Aorta (tissue), 5 donors: ENCODE measurements at places on chromosomes 5 and 9. TPM values are rescaled to one million over a fixed set of nuclear protein-coding genes. Genes with fewer than 3 reads are reported as not detected.
A peak's percentile ranks its signal among the peaks of the same experiment; 100 is the strongest.

- DNase-seq: no peak
These were observed 29.7 kb upstream of the BARX1 start for GRCh38 chr9:93984860-93985259.

GRCh38 chr9:1366276-1366675 lies 316.1 kb downstream of the DMRT2 start:
- no peak for DNase-seq

The TRAF2 gene
- 9.1 TPM for total RNA-seq

The C8G gene
- total RNA-seq: 0.90 TPM

The SLC26A2 gene
- 16.1 TPM for total RNA-seq

The S1PR3 gene
- 139 TPM for total RNA-seq

The CCL27 gene
- total RNA-seq: not detected

The FAM200C gene
- total RNA-seq: 4.9 TPM

GRCh38 chr9:113475031-113475430 lies 11.5 kb downstream of the RGS3 start:
- no peak for DNase-seq

The N4BP3 gene
- total RNA-seq: 0.19 TPM

DNA sequence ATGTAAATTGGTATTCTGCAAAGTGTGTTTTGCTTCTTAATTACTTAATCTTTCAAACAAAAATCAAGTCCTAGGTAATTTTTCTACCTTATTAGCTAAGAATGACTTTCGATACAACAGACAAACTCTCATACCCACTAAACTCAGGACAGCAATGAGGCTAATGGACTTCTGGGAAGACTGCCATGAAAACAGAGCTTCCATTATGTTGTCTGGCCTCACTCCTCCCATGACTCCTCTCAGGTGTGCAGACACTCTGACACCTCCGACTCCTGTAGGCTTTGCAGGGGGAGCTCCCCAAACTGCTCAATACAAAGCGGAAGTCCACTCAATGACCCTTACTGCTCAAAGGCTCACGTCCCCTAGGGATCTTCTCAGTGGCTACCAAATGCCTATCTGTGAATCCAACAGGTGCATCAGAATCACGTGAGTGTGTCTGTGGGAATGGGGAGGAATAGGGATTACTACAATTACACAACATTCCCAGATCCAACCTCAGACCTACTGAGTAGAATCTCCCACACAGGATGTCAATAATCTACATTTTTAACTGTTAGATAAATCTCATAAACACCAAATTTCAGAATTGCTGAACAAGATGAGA lies 289.9 kb downstream of the RAB3C start:
- DNase-seq: no peak

- DNase-seq: no peak
These were observed 2.5 kb upstream of the CLTA start for GRCh38 chr9:36188212-36188611.

The GMCL2 gene
- total RNA-seq: not detected

The LCN10 gene
- 11.4 TPM for total RNA-seq

The STOM gene
- 375 TPM for total RNA-seq

DNA sequence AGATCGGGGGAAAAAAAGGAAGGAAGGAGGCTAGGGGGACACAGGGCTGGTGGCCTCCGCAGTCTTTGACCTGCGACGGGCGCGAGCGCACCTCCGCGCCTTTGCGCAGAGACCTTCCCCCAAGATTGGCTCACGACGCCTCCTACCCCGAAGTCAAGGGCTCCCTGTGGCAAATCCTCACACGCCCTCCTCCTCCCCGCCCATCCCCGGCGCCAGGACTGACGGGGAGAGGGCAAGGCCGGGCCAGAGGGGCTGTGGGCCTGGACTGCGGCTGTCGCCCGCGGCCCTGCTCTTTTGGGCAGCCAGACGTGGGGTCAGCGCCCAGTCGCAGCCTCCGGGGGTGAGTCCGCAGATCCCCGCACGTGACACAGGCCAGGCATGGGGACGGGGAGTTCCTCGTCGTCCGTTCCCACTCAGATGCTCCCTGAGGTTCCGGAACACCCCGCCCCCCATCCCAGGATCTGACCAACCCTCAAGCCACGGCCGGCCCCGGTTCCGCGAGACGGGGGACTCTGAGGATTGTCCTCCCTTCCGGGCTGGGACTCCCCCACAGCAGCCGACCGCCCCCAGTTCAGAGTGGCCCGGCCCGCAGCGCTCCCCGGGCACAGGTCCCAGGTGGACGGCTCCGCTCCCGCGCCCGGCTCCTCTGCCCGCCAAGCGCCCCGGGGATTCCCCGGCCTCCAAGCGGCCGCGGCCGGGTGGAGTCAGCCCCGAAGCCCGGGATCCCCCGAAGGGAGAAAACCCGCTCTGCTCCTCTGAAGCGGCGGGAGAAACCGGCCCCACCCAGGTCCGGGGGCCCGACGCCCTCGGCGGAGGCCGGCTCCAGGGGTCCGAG lies 543 bp upstream of the ANKRD33B start:
- peak; percentile 59 for DNase-seq

GRCh38 chr5:38258319-38259061 lies at the start of gene EGFLAM:
Gene EGFLAM, plus strand, starts transcription at chr5:38258559. Its CDS starts 196 bp downstream, at chr5:38258755.
- DNase-seq: no peak

GRCh38 chr5:57889558-57889957 lies 406.9 kb upstream of the ACTBL2 start:
- DNase-seq: no peak

DNA sequence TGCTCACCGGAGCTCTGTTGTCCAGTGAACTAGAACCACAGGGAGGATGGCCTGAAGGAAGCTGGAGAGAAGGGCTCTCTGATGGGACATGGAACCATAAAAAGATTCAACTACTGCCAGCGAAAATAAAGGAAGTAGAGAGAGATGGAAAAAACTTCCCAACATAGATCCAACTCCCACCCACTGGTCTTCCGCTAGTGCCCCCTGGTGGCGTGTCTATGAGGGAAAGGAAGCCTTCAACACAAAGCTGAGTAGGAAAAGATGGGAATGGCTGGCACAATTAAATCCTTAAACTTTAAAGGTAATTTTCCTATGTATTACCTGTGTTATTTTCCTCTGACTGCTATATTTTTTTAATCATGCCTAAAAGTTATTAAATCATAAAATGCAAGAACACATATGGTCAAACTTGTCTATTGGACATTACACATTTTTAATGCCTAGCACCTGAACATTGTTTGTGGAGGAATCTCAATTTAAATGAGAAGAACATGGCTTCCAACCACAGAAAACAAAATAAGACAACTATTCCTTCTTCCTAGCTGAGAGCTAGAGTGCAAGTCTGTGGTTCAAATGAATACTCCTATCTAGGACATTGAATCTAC lies 51.5 kb downstream of the CEP120 start:
- peak; percentile 70 for DNase-seq

- no peak for DNase-seq
These were observed 71.8 kb downstream of the KDM4C start for GRCh38 chr9:6829536-6829935.

The MEIKIN gene
- total RNA-seq: 3.4 TPM

The SPINK13 gene
- not detected for total RNA-seq

DNA sequence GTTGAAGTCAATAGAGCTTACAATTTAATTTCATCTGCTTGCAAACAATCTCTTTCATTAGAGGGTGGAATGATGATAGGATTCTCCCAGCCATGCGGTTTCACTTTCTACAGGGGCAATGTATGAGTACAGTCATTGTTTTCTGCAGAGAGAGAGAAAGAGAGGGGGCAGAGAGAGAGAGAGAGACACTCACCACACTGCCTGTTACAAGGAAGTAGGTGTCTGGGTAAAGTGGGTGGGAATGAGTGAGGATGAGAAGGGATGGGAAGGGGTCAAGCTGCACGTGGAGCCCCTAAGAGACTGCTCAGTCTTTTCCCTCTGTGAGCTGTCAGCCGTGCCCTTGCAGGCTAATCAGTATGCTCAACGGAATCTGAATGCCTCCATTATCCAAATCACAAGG lies 454.3 kb downstream of the KDM4C start:
- no peak for DNase-seq

- no peak for DNase-seq
These were observed 172.4 kb downstream of the IRX2 start for GRCh38 chr5:2579126-2579525.

The EFNA5 gene
- 11.8 TPM for total RNA-seq

- no peak for DNase-seq
These were observed 271.2 kb downstream of the SAXO1 start for GRCh38 chr9:18761742-18762300.

- DNase-seq: no peak
These were observed 255.2 kb downstream of the DEPDC1B start for GRCh38 chr5:60444661-60445360.

DNA sequence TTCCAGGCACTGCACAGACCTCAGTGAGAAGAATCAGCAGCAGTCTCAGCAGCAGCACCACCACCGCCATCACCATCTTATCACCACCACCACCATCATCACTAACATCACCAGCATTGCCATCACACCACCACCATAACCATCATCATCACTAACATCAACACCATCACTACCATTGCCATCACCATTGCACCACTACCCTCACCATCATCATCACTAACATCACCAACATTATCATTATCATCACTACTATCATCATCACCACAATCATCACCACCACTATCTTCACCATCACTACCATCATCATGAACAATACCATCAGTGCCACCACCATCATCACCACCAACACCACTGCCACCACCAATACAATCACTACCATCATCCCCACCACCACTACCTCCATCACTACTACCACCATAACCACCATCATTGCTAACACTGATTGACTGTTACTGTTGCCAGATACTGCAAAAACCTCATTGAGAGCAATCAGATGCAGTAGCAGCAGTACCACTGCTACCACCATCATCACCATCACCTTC lies 61.7 kb downstream of the ABLIM3 start:
- DNase-seq: no peak

The HK3 gene
- 38.8 TPM for total RNA-seq

The RHOBTB3 gene
- total RNA-seq: 53.2 TPM

- DNase-seq: no peak
These were observed 276.3 kb downstream of the EPB41L4A start for GRCh38 chr5:112142769-112143270.

- peak; percentile 93 for DNase-seq
These were observed 3.5 kb upstream of the PHYHD1 start for GRCh38 chr9:128917151-128917849.

The AQP7 gene
- 2.7 TPM for total RNA-seq

DNA sequence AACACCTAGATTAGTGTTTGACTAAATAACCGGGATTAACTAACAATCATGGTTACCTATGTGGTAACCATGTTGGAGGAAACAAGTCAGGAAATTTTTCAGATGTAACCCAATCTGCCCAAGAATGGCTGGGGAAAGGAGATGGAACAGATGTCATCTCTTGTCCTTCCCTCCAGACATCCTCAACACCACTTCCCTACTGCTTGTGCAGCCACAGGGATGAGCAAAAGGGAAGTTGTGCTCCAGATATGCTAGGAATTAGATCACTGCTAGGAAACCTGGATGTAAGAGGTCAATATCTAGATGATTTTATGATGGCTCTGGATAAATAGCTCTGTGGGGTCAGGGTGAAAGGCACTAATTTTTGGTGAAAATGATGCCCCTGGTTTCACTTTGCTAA lies 61.3 kb upstream of the ELL2 start:
- DNase-seq: no peak

- peak; percentile 70 for DNase-seq
These were observed 112.3 kb downstream of the DPYSL3 start for GRCh38 chr5:147397616-147398015.

- no peak for DNase-seq
These were observed 118.7 kb upstream of the CCNG1 start for GRCh38 chr5:163318707-163319106.

The MRPL22 gene
- total RNA-seq: 34.8 TPM

The SPINK4 gene
- not detected for total RNA-seq

GRCh38 chr5:143922718-143923117 lies 110.8 kb downstream of the HMHB1 start:
- DNase-seq: no peak

The PCDHB11 gene
- 15.3 TPM for total RNA-seq

The RLN2 gene
- not detected for total RNA-seq

The ARL14EPL gene
- total RNA-seq: 0.63 TPM

DNA sequence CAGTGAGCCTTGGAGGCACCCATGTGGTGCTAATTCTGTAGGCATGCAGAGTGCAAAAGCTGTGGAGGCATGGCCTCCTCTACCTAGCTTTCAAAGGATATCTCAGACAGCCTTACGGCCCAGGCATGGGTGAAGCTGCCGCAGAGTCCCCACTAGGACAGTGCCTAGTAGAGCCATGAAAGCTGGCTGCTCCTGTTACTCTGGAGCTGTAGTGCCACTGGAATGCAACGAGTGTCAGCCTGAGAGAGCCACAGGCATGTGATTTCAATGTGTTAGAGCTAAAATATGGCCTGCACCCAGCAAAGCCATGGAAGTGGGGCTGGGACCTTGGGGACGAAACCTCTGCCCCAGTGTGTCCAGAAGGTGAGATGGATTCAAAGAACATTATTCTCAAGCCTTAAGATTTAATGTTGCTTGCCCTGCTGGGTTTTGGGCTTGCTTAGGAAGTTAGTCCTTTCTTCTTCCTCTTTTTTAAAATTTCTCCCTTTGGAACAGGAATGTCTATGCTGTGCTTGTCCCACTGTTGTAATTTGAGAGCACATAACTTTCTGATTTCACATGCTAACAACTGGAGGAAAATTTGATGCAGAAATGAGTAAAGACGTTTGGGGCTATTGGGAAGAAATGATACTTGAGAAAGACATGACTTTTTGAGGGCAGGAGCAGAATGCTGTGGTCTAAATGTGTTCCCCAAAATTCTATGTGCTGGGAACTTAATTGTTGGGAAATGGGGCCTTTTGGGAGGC lies 298.4 kb downstream of the PSAT1 start:
- no peak for DNase-seq
